ENCODE measurements at places on chromosomes 16 and 17.

DNA sequence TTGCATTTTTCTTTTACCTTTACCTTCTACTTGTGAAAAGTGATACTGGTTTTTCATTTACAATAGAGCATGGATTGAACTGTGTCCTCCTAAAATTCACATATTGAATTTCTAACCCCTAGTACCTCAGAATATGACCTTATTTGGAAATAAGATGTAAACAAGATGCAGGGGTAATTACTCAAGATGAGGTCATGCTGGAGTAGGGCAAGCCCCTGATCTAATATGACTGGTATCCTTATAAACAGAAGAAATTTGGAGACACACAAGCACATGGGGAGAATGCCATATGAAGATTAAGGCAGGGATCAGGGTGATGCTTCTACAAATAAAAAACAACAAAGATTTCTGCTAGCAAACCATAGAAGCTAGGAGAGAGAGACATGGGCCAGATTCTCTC lies 12.2 kb downstream of the MYH13 start:
- DNase-seq, result no peak

DNA sequence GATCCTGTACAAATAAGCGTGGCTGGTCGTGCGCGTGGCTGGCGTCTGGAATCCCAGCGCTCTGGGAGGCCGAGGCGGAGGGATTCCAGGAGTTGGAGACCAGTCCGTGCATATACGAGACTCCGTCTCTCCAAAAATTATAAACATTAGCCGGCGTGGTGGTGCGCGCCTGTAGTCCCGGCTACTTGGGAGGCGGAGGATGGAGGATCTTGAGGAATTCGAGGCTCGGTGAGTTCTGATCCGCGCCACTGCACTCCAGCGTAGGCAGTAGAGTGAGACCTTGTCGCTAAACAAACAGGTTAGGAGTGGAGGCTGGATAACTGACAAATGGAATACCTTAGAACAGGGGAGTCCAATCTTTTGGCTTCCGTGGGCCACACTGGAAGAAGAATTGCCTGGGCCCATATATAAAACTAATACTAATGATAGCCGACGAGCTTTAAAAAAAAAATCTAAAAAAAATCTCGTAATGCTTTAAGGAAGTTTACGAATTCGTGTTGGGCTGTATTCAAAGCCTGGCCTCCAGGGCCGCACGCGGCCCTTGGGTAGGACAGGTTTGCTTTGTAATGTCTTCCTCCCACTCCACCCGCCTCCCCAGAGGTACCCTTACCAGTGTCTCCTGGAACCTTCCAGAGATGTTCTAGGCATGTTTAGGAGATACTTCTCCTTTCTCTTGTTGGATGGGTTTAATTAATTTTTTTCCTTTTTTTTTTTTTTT lies 909 bp upstream of the RSL1D1 start:
- no peak for DNase-seq

DNA sequence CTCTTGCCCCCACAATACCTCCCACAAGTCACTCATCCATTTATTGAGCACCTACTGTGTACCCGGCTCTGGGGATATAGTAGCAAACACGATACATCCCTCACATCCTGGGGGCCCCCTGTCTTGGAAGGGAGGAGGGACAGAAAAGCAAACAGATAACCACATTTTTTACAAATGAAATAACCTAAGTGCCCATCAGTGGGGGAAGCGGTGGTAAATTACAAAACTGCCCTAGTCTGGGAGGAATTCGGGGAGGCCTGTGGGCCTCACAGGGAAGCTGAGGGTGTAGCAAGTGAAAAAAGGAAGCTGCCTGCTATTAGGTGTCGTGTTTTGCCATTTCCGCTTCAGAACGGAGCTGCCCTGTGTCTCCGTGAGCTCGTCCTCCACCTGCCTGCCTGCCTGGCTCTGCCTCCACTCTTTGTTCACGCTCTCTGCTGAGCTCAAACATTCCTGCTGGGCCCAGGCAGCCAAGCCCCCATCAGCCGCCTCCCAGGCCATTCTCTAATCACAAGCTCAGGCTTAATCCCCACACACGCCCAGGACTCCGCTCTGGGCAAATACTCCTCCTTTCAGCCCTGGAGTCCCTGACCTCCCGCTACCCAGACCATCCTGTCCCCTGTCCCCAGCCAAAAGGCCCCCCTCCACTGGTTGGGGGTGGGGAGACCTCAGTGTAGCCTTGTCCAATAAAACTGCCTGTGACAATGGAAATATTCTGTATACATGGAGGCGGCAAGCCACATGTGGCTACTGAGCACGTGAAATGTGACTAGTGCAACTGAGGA lies 10.2 kb upstream of the SEC14L5 start:
- no peak for DNase-seq

DNA sequence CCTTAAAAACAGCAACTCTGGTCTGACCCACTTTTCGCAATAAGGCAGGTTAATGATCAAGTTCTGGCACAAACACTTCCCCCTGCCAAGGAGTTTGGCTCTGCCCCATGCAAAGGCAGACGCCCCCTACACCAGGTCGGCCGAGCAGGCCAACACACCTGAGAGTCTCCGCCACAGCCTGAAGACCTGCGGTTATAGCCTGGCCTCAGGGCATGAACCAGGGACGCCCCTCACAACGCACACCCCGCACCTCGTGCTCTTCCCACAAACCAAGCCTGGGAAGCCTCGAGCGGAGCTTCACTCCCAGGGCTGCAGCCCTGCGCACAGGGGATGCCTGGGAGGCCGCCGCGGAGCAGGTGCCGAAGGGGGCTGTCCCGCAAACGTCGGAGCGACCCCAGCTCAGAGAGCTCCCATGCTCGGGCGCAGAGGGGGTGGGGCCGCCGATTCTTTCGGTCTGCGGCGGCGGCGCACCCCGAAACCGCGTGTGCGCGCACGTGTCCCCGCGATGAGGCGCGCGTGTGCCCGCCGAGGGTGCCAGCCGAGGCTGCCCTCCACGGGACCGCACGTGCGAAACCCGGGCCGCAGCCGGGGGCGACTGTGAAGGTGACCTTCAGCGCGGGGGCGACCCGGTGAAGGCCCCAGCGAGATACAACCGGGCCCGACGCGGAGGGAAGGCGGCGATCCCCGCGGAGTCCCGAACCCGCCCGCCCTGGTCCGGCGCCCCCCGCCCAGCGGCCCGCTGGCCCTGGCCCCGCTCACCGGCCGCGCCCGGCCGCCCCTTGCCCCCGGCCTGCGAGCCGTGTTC lies 559 bp downstream of the CLUH start:
- no peak for DNase-seq

DNA sequence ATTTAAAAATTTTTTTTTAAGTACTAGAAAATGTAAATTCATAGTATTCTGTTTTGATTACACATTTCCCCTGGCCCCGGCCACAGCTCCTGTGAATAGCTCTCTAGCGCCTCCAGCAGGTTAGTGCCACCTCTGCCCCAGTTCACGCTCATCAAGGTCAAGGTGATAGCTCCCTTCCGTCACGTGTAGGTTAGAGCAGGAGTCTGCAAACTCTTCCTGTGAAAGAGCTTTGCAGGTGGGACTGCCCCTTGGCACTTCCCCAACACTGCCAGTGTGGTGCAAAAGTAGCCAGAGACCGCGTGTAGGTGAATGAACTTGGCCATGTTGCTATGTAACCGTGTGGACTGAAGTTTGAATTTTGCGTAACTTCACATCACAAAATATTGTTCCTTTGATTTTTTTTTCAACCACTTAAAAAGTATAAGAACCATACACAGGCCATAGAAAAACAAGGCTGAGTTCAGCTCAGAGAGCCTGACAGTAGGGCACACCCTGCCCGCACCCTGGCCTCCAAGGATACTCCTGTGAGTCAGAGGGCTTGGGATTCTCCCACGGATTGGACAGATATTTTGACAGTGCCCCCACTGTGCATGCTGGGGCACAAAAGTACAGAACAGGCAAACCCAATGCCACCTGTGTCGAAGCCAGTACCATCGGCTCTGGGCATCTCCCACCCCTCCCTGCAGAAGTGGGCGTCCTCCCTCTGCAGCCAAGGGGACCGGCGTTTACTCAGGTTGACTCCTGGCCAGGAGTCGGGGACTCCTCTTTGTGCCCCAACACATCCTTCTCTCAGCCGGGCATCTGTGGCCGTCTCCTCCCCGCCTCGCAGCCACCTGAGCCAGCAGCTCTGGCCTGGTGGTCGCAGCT lies 92.0 kb upstream of the CHMP6 start:
- DNase-seq, result peak; percentile 67

GRCh38 chr16:72291531-72291981 lies 119.6 kb upstream of the PMFBP1 start:
- DNase-seq, result no peak

DNA sequence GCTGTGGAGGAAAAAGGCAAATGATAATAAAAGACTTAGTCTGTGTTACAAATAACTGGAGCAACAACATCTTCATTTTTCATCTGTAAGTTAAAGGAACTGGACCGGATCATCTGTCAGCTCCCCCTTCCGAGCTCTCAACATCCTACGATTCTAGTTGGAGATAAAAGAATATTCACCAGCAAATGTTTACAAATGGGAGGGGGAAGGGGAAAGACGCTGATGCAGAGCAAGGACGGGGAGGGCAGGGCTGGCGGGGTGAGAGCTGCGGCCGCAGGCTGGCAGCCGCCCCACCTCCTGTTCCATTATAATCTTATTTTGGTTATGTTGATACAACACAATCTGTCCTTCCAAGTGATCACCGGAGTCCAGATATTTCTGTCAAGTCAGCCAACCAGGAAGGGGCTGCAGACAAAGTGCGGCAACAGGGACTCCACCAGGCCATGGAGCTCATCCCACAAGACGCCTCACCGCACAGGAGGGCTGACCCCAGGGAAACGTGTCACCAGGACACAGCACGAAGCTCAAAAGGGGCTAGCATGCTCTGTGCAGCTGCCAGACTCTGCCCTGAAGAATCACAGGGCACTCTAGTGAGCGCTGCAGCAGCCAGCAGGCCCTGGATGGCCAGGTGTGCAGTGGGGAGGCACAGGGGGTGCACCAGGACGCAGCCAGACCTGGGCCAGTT lies 19.7 kb downstream of the FBXO31 start:
- DNase-seq, result no peak

GRCh38 chr17:38869526-38870258 lies at the start of gene LASP1:
LASP1 (plus strand) TSS chr17:38870058; CDS start chr17:38870190, 132 bp downstream.
- DNase-seq, result peak; percentile 88

GRCh38 chr16:67184995-67185650 lies 1.4 kb upstream of the MATCAP1 start:
- DNase-seq, result peak; percentile 66

DNA sequence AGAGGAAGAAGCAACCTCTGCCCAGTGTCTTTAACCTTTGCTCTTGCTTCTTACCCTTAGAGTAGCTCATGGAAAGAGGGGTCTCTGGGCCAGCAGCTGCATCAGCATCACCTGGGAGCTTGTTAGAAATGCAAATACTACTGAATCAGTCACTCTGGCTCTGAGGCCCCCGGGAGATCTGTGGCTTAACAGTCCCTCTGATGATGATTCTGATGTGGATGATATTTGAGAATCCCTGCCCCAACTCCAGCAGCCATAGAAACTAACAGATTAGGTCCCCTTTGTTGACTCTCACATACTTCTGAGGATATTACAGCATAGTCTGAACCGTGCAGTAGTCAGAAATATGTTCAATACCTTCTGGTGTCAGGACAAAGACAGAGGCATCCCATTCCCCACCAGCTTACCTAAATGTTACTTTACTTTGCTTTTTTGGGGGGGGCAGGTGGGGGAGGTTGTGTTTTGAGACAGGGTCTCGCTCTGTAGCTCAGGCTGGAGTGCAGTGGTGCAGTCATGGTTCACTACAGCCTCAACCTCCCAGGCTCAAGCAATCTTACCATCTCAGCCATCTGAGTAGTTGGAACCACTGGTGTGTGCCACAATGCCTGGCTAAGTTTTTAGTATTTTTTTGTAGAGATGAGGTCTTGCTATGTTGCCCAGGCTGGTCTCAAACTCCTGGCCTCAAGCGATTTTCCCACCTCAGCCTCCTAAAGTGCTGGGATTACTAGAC lies 220.1 kb downstream of the CCDC182 start:
- no peak for DNase-seq

DNA sequence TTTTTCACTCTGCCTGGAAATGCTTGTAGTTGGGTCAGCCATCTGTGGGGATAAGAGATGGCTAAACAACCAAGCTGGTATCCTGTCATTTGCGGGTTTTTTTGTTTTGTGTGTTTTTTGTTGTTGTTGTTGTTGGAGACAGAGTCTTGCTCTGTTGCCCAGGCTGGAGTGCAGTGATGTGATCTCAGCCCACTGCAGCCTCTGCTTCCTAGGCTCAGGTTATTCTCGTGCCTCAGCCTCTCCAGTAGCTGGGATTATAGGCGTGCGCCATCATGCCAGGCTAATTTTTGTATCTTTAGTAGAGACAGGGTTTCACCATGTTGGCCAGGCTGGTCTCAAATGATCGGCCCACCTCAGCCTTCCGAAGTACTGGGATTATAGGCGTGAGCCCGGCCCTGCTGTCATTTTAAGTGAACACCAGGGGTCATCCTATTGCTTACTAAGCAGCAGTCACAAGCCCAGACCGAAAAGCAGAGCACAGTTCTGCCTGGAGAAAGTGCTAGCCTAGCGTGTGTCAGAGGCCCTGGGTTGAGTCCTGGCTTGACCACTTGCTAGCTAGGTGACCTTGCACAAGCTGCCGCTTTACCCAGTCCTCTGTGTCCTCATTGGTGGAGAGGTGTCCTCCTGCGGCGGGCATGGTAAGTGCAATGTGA lies 4.6 kb downstream of the SMCR8 start:
- no peak for DNase-seq

DNA sequence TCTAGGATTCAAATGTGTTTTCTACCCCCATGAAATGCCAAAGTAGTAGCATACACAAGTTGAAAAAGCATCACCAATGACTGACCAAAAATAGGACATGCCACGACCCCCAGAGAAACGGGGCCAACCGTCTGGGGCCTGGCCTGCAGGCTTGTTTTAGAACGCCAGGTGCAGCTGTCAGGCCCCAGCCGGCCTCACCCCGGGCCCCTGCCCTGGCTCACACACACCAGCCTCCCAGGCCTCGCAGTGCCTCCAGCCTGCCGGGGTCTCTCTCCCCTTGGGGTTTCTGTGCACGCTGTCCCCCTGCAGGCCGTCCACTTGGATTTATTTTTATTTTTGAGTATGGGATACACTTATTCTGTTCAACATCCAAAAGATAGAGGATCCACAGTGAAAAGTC lies 7.9 kb downstream of the KATNB1 start:
- DNase-seq, result no peak

DNA sequence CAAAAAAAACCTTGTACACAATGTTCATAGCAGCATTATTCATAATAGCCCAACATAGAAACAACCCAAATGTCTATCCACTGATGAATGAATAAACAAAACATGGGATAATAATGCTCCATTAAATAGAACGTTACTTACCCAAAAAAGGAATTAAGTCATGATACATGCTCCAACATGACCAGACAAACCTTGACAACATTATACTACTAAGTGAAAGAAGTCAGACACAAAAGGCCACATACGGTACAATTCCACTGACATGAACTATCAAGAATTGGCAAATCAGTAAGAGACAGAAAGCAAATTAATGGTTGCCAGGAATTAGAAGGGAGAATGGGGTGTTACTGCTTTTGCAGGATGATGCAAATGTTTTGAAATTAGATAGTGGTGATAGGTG lies 193.8 kb upstream of the SHISA6 start:
- no peak for DNase-seq

GRCh38 chr16:88464447-88465318 lies 11.6 kb downstream of the ZFPM1 start:
- no peak for DNase-seq
